Urothelium cell line (cell line): ENCODE measurements at places on chromosomes 4 and X.

DNA sequence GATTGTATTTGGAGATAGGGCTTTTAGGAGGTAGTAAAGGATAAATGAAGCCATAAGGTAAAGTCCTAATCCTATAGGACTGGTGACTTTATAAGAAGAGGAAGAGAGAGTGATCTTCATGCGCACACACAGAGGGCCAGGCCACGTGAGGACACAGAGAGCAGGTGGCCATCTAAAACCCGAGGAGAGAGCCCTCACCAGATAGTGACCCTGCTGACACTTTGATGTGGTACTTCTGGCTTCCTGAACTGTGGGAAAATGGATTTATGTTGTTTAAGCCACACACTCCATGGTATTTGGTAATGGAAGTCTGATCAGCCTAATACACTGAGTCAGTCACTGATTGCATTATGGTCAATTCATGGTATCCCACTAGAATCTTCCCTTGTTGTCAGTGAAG, 164.9 kb upstream of the TAPT1 start:
- DNase-seq, result no peak

DNA sequence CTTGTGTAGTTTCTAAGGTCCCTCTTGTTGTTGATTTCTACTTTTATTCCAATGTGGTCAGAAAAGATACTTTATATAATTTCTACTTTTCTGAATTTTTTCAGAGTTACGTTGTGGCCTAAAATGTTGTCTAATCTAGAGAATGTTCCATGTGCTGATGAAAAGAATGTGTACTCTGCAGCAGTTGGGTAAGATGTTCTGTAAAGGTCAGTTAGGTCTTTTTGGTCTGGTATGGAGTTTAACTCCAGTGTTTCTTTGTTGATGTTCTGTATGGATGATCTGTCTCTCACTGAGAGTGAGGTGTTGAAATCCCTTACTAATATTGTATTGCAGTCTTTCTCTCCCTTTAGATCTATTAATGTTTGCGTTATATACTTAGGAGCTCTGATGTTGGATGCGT, 37.0 kb upstream of the GPRIN3 start:
- no peak for DNase-seq

DNA sequence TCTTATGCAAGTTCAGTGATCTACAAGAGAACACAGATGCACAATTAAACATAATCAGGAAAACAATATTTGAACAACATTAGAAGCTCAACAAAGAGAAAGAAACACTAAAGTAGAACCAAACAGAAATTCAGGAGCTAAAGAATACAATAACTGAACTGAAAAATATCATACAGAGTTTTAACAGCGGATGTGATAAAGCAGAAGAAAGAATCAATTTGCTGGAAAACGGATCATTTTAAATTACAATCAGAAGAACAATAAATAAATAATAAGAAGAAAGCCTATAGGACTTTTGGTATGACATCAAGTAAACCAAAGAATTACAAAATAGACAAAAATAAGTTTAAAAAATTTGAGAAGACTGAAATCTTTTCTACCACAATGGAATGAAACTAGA, 36.3 kb upstream of the CXCL6 start:
- DNase-seq, result no peak

GRCh38 chrX:1491851-1492349, 39.2 kb upstream of the ASMTL start:
- DNase-seq, result peak; percentile 33

- DNase-seq, result no peak
Measured at GRCh38 chrX:153966841-153967535, 4.6 kb downstream of the HCFC1 start.

- DNase-seq, result peak; percentile 70
Measured at GRCh38 chr4:83358410-83358809, 23.8 kb upstream of the HPSE start.

DNA sequence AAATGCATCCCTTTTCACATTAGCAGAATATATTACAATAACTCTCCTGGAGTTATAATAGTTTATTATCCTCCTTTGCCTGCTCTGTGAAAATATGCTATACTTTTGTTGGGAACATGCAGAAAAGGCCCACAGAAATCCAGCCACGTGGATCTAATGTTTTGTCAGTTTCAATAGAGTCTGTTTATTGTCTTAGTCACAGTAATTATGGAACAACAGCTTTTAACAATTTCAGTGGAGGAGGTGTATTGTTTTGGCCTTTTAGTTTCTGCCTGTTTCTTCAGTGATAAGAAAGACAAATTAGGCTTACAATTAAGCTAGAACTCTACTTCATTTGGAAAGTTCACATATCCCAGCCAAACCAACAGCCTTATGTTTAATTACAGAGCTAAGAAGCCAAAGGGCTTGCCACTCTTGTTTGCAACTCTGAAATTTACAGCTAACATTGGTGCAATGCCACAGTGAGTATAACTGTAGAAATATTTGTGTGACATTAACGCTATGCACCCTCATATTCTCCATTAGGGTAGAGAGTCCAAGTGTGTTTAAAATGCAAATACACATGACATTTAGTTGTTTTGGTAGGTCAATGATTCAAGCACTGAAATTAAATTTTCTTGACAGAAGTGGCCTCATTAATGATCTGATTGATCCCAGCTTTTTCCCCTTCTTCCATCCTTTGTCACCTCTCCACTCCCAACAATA, 175.8 kb downstream of the USP46 start:
- no peak for DNase-seq
